Dorsolateral prefrontal cortex (tissue), 122 donors: ENCODE measurements at places on chromosomes 16 and 17. TPM values are rescaled to one million over a fixed set of nuclear protein-coding genes. Genes with fewer than 3 reads are reported as not detected.

DNA sequence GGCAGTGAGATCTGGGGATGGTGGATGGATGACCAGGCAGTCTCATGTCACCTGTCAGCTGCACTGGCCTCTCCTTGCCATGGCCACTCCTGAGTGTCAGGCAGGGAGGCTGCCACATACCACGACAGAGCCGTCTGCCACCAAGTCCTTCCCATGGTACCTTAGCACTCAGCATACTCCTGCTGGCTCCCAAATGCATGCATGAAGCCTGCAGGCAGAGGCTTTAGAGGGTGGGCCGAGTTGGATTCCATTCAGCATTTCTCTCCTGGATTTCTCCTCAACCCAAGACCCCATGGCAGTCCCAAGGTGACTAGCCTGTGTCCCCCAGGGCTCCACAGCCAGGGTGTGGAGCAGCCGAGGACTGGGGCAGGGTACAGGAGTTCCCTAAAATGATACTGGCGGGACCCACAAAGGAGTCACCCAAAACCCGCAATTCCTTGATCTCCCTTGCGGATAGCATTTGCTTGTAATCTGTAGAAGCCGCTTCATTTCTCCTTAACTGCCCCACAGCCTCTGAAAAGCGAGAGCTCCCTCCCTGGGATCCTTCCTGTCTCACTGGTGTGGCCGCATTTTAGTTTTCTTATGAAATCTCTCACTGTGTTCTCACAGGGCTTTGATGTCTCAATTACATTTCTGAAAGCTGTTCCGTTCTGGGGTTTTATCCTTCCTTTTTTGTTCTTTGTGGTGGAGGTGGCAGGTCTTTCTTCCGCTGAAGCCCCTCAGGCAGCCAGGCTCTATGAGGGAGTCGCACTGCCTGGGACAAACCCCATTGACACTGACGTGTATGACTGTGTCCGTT, 141.4 kb downstream of the SOCS1 start:
- no peak for DNase-seq

DNA sequence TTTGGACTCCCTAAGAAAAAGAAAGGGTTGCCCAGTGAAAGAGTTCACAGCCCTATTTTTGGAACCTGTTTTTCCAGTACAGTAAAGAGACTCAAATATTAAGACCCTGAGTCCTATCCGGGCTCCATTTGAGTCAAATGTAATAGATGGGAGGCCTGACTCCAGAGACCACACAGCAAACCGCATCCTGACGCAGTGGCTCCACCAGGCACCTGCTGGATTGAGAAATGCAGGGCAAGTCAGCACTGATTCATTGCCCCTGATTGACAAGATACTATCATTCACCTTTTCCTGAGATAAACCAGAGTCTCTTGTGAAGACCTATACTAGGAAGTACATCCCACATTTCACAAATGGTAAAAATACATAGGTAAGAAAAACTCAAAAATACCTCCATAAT, 715.7 kb upstream of the SOX9 start:
- DNase-seq = no peak

GRCh38 chr17:62724398-62725146, 83.5 kb downstream of the MARCHF10 start:
- no peak for DNase-seq

DNA sequence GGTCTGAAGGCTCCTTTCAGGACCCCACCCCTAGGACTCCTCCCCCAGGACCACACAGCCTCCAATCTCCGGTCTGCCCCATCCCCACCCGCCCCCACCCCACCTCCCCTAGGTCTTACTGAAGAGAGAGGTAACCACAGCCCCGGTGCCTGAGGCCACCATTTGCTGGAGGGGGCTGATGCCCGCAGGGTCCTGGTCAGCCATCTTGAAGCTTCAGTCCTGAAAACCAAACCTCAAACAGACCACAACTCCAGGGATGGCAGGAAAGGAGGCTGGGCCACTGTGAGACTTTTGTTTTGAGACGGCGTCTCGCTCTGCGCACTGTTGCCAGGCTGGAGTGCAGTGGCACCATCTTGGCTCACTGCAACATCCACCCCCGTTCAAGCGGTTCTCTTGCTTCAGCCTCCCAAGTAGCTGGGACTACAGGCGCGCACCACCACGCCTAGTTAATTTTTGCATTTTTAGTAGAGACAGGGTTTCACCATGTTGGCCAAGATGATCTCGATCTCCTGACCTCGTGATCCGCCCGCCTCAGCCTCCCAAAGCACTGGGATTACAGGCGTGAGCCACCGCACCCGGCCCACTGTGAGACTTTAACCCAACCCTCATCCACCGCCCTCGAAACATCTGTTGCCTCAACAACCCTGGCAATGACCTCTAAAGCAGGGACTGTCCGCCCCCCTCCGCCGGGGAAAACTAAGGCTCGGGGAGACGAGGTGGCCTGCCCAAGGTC, 1.1 kb downstream of the SLC25A39 start:
- DNase-seq = no peak

Gene TBC1D3I
- 2.1 TPM for total RNA-seq

GRCh38 chr17:82171750-82172375, 40.8 kb downstream of the CCDC57 start:
- no peak for DNase-seq

- DNase-seq = no peak
These were observed 46.0 kb upstream of the MMP2 start for GRCh38 chr16:55433030-55433429.

Gene TERB1
- total RNA-seq = 1.1 TPM

GRCh38 chr16:64882078-64882784, 239.6 kb downstream of the CDH11 start:
- DNase-seq = no peak

Gene GLTPD2
- total RNA-seq = not detected

DNA sequence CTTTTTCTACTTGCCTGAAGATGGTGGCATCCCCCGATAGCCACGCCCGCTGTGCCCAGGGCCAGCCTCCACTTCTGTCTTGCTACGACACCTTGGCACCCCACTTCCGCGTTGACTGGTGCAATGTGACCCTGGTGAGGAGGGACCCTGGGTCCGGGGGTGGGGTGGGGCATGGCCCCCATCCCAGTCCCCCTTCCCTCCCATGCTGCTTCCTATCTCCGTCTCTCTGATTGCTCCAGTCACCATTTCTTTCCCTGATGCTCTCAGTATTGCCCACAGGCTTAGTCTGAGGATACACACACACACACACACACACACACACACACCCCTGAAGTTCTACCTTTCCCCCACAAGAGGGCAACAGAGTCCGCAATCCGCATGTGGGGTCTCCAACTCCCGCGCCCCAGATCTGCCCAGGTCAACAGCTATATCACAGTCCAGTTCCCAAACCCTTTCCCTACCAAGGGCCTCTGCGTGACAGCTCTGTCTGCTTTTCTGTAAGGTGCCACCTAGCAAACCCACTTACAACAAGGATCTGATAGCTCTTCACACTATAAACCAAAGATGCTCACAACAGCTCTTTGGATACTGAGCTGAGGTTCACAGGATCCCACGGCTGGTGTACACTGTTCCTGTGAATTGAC, 3.4 kb downstream of the SGCA start:
- no peak for DNase-seq

DNA sequence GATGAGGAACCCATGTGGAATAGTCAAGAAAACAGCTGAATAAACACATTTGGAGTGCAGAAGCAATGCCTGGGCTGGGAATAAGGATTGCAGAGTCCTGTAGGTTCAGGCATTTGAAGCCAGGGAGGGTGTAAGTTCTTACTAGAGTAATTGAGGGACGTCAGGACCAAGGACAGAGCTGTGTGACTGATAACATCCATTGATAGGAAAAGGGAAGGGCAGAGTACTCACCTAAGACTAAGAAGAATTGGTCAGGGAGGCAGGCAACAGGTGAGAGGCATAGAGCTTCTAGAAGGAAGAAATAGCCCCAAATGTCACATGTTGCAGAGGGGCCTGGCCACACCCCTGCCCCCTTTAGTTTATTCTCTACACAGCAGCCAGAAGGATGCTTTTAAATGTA, 79.8 kb upstream of the TMEM132E start:
- no peak for DNase-seq

DNA sequence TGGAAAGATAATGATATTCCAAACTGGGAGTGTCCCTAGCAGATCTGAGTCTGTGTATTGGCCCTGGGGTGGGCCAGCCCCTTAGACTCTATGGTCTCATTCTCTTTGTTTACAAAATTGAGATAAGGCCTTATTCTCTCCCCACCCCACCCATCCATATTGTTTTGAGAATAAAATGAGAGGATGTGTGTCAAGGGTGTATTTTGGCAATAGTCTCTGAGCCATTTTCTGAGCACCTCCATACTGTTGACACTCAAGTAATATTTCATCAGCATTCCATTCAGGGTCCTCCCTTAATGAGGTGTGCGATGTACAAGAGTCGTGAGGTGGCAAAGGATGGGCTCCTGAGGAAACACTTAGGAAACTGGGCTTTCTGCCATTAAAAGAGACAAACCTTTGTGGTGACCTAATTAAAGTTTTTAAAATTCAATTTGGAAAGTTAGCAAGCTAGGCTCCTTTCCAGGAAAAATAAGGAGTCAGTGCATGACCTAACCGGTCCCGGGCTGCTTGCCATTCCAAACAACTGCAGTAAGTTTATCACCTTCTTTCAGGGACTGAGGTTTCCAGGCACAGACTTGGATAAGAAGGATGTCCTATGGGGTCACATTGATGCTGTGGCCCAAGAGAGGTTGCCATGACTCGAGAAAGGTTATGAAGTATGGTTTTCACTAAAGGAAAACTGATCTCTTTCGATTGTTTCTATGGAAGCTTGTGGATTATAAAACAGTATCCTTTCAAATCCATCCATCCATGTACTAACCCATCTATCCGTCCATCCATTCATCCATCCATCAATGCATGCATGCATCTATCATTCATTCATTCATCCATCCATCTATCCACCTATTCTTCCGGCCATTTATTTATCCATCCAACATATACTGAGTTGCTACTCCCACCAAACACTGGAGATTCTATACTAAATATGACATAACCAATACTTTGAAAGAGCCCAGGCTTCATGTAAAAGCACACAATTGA, 443.3 kb downstream of the UTP18 start:
- no peak for DNase-seq

DNA sequence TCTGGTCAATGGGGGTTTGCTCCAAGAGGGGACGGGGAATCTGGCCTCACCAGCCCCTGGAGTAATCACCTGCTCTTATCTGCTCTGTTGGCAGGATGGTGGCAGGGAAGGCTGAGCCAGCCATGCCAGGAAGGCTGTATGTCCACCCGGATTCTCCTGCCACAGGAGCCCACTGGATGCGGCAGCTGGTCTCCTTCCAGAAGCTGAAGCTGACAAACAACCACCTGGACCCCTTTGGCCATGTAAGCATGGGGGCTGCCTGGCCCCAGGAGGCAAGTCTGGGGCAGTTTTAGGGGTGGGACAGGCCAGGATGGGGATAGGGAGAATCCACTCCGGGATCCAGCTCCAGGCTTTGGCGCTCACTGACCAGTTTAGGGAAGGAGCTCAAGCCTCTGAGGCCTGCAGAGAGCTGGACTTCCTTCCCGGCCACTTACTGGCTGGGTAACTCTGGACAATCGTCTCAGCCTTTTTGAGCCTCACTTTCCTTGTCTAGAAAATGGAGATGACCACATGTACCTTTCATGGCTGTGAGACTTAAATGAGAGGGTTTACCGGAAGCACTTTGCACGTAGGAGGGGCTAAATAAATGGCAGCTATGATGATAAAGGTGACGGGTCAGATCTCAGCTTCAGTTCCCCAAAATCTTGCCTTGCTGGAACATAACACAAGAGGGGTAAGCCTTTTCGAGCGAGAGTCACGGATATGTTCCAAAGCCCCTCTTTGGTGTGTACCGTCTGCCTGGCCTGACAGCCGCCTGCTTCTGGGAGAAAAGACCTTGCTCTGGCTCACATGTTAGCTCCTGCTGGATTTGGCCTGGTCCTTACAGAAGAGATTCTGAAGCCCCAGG, 15.4 kb downstream of the TBX4 start:
- no peak for DNase-seq

GRCh38 chr17:66978514-66979061, 14.1 kb downstream of the CACNG4 start:
- DNase-seq = no peak

DNA sequence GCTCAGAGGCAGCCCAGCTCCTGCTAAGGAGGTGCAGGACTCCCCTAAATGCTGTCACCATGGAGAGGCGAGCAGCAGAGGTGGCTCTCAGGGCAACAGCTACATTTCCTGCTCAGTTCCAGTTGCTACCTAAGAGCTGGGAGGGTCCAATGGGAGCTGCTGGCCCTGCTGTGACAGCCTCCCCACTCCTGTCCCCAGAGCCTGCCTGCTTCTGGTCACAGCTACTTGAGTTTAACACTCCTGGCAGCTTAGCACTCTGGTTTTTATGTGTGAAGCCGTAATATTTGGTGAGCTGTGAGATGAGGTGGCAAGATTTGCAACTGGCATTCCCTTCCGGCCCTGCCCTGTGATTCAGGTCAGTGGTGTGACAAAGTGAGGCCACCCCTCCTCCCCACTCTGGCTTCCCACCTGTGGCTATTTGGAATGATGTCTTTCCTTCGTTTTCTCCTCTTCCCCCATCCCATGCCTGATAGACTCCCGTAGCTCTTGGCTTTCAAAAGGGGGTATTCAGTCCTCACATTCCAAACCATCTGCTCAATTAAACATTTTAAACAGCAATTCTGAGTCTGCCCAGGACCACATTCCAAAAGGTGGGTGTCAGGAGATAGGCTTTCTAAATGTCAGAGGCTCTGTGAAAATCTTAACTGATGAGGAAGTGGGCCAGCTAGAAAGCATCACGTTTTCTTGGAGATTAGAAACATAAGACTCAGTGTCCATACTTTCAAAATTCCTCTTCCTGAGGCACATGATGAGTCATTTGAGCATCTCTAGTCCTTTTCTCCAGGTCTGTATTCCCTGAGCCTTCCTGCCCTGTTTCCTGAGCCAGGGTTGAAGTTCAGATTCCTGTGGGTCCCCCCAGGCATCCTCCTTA, 42.6 kb upstream of the SKAP1 start:
- DNase-seq = no peak

DNA sequence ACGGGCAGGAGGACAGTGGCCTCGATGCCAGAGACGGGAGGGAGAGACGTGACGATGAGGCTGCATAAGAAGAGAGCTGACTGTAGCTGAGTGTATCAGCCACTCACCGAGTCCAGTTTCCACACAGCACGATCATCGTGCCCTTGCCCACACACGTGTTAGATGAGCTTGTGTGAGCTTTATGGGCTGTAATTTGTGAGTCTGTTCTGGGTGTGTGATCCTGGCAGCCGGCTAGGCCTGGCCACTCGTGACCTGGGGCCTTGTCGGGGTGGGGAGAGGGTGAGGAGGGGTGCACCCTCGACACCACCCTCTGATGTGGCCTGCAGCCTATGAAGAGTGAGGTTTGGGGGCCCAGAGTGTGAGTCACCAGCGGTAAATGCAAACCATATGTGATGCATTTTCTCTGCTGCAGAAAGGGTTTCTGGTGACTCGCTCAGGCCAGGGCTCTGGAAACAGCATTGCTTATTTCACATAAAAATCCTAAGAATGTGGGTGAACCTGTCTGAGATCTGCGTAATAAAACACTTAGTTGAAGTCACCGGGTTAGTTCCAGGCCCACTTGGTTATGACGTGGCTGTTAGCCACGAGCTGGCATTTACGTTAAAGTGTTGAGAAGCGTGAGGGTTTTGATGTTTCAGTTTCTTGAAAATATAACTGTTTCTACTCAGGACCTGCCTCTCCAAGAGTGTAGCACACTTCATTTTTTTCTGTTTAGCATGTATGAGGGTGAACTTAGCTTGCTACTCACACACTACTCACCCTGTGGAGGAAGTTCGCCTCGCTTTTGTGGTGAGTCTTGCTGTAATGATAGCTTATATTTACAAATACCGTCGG, 4.2 kb downstream of the METRNL start:
- no peak for DNase-seq

- DNase-seq = no peak
These were observed 9.7 kb downstream of the CDRT4 start for GRCh38 chr17:15457723-15458094.

Gene FAM171A2
- total RNA-seq = 54.7 TPM
